Skeletal muscle tissue (tissue), 5 donors: ENCODE measurements at places on chromosomes 1 and 21. TPM values are rescaled to one million over a fixed set of nuclear protein-coding genes. Genes with fewer than 3 reads are reported as not detected.

Gene SPRR1B
- not detected for total RNA-seq

Gene AGT
- 10.4 TPM for total RNA-seq

Gene LCE1A
- total RNA-seq = not detected

Gene SYDE2
- 5.2 TPM for total RNA-seq

Gene CRYAA
- total RNA-seq = not detected

Gene OR10J5
- not detected for total RNA-seq

Gene OR2T29
- not detected for total RNA-seq
